GM03348 (cell line): ENCODE measurements at places on chromosomes 7 and 10.

- DNase-seq: no peak
These were observed 150.7 kb upstream of the KLF14 start for GRCh38 chr7:130884437-130885417.

DNA sequence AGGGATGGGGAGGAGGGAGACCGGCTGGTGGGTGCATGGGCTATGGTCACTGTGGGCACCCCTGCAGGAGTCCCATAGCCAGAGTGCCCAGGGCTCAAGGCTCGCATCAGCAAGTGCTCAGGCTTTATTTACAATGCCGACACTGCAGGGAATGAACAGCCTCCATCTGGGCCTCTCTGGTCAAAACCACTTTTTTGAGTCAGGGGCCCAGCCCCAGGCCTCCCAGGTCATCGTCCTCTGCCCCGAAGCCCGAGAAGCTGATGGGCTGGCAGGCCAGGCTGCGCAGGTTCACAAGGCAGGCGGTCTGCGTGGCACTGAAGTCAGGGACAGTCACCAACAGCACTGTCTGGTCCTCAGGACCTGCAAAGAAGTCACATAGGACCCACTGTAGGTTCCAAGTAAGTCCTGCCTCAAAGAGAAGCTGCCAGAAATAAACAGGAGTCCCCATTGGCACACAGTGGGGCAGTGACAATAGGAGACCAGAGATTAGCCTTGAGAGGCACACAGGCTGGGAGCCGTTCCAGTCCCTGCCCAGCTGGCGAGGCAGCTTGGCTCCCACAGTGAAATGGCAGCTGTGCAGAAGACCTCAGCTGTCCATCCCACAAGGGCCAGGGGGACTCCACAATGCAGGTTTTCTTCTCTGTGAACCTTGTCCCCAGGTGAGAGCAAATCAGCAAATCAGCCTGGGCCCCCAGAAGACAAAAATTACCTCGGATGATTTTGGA lies 8.6 kb downstream of the POLD2 start:
- DNase-seq: no peak

DNA sequence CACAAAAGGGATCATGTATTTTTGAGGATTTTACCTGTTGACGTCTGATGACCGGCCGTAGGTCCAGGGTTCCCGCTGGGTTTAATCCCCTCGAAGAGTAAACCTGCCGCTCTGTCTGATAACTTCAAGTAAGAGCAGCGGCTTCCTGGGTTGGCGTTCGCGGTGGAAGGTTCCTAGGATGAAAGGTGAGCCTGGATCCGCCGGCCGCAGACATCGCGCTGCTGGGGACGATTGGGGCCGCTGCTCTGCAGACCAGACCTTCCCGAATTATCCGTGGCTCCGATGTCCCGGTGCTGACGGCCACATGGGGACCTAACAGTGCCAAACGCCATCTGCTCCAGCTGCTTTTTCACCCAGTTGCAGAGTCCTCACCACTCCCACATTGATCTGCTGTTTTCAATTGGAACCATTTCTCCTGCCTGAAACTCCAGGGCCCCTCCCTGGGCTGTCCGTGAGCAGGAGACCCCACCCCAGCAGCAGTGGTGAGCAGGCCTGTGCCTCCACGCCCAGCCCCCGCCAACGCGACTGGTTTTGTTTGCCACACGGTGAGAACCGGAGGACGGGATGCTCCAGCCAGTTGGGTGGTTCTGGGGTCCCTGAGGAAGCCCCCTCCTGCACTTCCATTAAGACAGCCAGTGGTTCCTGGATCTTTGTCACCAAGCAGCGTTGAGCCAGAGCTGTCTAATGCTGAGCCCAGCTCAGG lies 12.2 kb upstream of the AP5Z1 start:
- no peak for DNase-seq

DNA sequence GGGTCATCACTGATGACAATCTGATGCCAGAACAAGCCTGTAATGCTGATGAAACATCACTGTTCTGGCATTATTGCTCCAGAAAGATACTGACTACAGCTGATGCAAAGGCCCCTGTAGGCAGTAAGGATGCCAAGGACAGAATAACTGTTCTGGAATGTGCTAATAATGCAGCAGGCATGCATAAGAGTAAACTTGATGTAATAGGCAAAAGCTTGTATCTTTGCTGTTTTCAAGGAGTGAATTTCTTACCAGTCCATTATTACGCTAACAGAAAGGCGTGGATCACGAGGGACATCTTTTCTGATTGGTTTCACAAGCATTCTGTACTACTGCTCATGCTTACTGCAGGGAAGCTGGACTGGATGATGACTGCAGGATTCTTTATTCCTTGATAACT lies 18.7 kb downstream of the LCOR start:
- DNase-seq: peak; percentile 86

GRCh38 chr7:91373111-91373800 lies 109.0 kb downstream of the FZD1 start:
- DNase-seq: no peak

DNA sequence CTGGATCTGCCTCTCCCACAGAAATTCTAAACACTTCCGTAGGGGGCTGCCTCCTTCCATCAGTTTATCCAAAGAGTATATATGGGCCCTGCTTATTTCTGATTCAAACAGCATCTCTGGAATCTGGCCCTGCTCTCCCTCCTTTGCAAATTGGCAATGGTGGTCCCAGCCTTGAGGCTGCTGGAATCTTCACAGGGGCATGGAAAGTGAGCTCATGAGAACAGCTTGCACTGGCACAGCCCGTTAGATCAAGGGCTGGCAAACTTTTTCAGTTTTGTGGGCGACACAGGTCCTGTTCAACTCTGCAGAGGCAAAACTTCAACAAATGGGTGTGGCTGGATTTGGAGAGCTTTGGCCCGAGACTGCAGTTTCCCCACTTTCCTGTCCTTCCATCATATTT lies 526.9 kb downstream of the KCNMA1 start:
- DNase-seq: no peak

DNA sequence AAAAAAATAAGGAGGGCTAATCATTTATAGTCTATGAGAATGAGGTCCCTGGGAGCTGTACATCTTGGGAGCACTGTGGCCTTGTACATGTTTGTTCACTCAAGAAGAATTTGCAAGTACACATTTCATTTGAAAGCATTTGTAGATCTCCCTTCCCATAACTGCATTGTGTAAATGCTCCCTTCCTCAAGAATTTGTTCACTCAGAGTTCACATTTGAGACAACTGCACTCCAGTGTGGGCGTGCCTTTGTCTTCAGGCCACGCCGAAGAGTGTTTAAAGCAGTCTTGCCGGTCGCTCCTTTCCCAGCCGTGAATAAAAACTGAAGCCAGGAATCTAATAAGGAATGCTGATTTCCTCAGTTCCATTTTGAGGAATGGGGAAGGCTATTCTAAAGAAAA lies 291.1 kb upstream of the LYZL1 start:
- DNase-seq: no peak

- no peak for DNase-seq
These were observed 868 bp downstream of the MYO1G start for GRCh38 chr7:44977959-44978335.

DNA sequence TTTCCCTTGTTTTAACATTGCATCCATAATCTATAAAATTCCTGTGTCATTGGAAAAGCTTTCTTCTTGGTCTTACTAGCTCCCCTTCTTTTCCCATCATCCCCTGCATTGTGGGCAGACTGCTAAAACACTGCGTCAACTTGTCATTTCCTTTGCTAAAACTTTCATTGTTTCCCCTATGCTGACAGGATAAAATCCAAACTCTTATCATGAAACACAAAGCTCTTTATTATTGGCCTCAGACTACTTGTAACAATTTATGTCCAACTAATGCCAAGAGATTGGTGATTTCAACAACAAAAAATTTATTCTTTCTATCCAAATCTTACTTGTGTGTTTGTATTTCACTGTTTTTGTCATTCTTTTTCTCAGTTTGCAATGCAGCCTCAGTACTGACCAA lies 339.1 kb downstream of the HGF start:
- DNase-seq: no peak

DNA sequence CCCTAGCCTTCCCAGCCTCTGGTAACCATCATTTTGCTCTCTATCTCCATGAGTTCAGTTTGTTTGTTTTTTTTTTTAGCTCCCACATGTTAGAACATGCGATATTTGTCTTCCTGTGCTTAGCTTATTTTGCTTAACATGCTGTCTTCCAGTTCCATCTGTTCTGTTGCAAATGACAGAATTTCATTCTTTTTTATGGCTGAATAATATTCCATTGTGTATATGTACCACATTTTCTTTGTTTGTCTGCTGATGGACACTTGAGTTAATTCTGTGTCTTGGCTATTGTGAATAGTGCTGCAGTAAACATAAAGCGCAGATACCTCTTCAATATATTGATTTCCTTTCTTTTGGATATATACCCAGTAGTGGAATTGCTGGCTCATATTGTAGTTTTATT lies 21.0 kb downstream of the DLD start:
- DNase-seq: no peak

DNA sequence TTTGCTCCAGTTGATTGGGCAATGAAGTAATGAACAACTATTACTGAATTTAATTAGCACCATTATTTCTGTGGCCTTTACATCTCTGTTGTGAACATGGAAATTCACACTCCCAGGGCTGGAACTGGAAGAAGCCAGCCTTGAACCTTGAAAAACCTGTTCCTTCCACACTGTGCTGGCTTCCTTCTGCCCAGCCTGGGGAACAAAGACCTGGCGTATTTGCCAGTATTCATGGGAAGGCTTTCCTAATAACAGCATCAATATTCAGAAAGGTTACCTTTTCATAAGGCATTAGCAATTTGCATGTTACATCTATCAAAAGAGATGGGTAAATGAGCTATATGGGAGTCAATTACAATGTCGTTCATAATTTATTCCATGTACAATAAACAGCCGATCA lies 1.3 kb downstream of the C10orf90 start:
- DNase-seq: no peak

DNA sequence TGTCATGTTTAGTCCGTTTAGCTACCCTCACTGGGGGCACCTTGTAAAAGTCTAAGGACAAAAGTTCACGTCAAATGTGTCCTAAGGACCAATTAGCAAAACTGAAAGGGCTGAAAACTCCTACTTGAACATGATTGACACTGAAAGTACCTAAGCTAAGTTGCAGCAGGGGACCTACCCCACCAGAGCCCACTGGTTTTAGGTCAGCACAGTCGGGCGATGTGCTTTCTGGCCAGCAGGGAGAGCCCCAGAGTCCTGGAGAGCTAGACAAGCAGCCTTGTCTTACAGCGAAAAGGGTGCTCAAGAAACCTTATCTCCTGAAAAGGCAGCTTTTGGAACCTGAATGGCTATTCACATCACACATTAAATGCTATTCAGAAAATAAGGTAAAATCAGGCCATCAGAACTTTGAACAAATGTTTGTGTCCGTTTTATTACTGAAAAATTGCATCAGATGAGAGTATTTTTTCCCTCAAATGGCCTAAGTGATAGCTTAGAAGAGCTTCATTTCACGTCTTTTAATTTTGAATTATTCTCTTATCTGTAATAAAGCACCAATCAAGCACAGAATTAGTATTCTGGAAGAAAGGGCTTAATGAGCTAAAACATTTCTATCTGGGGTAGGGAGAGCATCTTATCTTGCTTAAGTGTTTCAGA lies 52.2 kb upstream of the MKI67 start:
- peak; percentile 40 for DNase-seq

- DNase-seq: peak; percentile 90
These were observed at the start of gene CAV1 for GRCh38 chr7:116524609-116525297. Gene CAV1 (plus strand): TSS chr7:116525036. CDS start chr7:116525063, 27 bp downstream.
